ENCODE measurements at places on chromosomes 6 and 20.

GRCh38 chr6:26284537-26285142, 80.4 kb upstream of the BTN3A2 start:
- peak; percentile 29 for DNase-seq

GRCh38 chr20:24149881-24150307, 161.3 kb upstream of the GGTLC1 start:
- no peak for DNase-seq

DNA sequence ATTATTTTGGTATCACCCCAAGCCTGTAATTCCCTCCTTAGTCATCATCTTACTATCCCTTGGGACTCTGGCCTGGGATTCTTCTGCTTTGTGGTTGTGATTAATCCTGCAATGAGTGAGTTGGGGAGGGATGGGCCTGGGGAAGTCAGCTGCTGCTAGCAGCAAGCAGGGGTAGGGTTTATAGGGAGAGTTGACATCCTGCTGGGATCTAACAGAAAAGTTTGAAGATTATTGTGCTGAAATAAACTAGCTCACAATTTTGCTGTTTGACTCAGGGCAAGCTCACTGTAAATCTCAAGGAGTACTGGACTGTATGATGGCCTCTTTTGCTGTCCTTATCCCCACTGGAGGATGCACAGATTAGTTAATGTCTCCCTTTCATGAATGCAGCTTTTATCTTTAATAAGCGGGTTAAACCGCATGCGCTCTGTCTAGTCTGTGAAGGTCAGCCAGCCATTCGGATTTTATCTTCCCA, 83.4 kb downstream of the JARID2 start:
- DNase-seq: no peak

GRCh38 chr6:53673162-53673727, 7.7 kb upstream of the KLHL31 start:
- DNase-seq: no peak

GRCh38 chr6:168129292-168130167, 50.5 kb upstream of the FRMD1 start:
- no peak for DNase-seq

DNA sequence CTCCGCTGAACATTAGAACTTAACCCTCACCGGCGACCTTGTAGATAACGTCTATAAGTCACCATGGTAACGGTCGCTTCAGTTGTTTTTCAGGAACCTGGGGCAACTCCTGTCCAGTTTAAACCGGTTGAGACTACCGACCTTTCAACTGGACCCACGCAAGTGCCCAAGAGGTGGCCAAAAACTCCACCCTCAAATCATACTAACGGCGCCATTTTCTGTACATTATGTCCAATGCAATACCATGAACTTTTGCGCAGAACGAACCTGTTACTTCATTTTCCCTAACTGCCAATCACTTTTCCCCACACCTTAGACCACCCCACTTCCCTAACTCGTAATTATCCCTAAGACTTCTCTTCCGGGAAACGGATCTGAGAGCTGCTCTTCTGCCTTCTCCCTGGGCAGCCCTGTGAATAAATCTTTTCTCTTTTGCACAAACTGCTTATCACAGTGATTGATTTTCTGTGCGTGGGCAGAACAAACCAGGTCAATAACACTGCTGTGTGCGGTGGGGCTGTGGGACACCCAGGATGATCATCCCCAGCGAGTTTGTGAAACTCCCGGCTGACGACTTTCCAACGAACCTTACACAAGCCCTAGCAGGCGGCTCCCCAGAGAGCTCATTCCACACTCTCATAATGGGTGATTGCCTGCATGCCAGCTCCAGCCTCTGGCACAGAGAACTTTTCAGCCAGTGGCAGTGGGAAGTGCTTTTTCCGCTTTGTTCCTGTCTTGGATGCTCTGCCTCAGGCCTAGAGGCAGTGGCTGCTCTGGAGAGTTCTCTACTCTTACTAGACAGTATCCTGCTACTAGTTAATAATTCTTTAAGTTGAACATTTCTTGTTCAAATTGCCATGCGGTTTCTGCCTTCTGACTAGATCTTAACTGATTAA, 28.6 kb downstream of the GPX5 start:
- DNase-seq: no peak

GRCh38 chr6:138588805-138589434, 89.6 kb upstream of the NHSL1 start:
- DNase-seq: no peak

GRCh38 chr6:154170106-154170505, 131.1 kb downstream of the OPRM1 start:
- DNase-seq: no peak

GRCh38 chr6:141726248-141726647, 406.5 kb upstream of the GJE1 start:
- DNase-seq: no peak

DNA sequence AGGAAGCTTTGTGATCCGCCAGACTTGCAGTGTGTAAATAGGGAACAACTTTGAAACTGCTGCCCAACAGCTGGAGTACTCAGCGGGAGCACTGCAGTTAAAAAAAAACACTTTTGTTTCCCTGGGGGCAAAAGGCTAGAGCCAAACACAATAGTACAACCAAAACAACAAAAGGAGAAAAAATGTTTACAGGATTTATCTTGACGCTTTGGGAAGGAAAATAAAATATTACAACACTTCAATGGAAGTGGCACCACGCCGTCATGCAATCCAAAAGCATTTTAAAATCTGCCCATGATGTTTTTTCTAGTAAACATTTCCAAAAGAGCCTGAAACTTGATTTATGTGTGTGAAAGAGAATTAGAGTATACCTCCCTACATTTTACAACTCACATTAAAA, 26.0 kb downstream of the PTPRK start:
- DNase-seq: no peak

DNA sequence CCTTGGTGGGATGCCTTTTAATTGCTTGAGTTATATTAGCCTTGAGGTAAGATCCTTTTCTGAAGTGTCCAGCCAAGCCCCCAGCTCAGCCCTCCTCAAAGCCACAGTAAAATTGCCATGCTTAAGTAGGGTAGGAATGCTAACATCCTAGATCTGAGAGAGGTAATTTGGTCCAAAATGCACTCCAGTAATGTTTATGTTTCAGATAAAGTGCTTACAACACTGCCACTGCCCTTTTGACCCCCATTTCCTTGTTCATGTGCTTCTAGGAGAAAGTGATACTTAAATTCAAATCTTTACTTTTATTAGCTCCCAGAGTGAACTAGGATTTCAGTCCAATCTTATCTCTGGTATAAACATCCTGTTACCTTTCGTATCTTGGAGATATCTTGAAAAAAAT, 318.0 kb downstream of the BMP2 start:
- DNase-seq: no peak

GRCh38 chr20:32037929-32038328, 14.1 kb upstream of the HCK start:
- DNase-seq: no peak

DNA sequence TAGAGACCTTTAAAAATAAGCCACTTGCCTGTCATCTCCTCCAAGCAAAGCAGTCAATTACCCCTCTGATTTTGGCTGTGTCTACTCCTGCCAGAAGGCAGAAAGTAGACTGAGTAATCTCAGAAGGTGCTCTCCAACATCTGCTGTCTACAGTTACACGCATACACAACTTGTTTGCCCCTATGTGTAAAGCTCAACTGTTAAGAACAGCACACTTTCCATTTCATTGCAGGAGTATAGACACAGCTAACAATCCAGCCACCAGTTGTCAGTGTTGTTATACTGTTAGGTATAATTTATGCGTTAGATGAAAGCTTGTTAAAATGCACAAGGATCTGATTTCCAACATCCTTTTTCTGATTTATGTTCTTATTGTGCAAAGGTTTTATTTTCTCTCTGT, 88.2 kb downstream of the SAMD3 start:
- no peak for DNase-seq

GRCh38 chr20:57030611-57031600, 235.5 kb downstream of the BMP7 start:
- DNase-seq: no peak

DNA sequence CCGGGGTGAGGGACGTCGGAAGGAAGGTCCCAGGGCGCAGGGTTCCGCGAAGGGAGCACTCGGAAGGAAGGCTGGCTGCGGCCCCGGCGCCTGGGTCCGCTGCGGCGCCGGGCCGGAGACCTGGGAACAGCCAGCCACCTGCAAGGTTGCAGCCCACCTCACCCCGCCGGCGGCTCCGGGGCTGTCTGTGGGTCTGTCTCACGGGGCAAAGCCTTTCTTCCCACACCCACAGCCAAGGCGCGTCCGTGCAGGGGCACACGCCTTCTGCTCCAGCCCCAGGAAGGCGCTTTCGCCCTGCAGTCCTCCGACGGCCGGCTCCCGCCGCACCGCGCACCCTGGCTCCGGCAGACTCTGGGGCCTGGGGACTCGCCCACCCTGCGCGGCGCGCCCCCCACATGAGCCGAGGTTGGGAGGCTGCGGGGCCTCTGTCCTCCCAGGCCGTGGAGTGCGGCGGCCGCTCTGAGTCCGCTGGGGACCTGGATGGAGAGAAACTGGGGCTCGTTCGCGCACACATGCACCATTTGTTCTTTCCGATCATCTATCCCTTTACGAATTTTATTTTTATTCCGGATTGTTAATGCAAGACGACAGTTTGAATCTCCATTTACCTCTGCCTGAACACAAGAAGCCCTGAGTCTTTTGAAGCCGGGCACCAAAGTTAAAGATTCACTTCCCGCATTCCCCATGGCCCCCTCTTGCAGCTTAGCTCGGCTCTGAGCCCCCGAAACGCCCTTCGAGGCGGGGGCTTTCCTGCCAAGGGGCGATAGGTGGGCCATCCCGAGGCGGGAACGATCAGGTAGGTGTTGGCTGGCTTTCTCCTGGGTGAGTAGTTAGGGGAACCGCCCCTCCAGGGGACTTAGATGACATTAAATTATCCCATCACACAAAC, 4.5 kb upstream of the FOXC1 start:
- DNase-seq: no peak

DNA sequence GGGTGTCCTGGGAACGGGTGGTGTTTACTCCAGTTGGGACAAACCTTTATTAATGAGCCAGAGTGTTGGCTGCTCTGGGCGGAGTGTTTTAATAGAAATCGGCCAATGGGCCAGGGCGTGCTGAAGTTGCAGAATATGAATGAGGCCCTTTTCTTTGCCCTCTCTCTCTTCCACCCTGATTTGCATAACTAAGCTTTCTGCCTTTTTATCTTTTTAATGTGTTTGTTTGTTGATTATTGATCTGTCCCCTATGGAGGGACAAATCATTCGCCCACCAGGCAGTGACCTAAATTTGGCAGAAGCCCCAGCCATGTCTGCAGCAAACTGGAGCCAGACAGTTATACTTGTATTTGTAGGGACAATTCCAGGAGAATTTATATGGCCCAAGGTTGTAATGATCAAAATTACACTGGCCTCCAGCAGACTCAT, 420.9 kb downstream of the PREX1 start:
- no peak for DNase-seq

DNA sequence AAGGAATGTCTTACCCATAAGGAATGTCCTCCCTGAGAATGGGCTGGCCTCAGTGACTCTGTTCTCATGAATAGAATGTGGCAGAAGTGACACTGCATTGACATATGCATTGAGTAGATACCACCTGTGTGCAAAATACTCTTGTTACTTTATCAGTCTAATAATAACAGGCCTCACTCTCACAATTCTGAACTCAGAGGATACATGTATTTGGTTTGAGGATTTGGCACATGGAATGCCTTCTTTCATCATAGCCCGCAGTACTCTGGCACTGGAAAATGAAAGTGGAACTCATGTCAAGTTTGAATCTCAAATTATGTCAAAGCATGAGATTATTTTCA, 52.9 kb upstream of the PLCB4 start:
- no peak for DNase-seq

DNA sequence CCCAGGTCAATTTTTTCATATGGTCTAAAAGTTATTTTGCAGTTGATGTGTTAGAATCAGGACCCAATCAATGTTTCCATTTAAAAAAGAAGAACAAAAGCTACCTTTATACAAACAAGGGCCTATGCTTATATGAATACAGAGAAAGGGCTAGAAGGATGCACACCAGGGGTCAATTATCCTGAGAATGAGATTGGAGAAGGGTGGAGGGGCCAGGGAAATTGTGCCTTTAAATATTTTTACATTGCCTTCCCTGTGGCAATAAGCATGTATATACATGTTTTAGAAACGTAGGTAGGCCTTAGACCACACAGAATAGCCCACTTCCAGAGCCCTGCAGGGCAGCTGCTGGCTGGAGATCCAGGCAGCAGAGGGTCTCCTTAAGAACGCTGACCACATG, 12.7 kb downstream of the EXOC2 start:
- DNase-seq: no peak

- no peak for DNase-seq
These were observed 857.6 kb upstream of the SLC35B3 start for GRCh38 chr6:9292975-9293374.

GRCh38 chr6:26105109-26105730, 18.0 kb downstream of the HFE start:
- no peak for DNase-seq

- DNase-seq: no peak
These were observed 288.0 kb downstream of the BMP7 start for GRCh38 chr20:56978475-56978874.

DNA sequence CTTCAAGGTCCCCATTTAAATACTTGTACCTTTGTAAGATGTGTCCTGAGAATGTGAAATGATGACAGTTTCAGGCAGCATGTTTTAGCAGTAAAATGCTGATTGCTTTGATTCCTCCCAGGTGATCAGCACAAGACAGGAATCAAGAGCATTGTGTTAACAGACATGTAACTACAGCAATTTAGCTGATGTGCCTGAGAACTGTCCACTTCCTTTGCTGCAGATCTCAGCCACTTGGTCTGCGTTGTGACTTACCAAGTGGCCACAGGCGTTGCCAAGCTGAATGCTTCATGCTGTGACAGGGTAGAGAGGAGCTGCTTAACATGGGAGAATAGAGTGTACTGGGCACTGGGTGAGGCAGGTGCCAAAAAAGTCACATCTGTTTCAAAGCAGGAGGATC, 767.0 kb upstream of the POU3F2 start:
- DNase-seq: no peak

GRCh38 chr6:127793396-127793795, 107.5 kb downstream of the THEMIS start:
- DNase-seq: no peak

DNA sequence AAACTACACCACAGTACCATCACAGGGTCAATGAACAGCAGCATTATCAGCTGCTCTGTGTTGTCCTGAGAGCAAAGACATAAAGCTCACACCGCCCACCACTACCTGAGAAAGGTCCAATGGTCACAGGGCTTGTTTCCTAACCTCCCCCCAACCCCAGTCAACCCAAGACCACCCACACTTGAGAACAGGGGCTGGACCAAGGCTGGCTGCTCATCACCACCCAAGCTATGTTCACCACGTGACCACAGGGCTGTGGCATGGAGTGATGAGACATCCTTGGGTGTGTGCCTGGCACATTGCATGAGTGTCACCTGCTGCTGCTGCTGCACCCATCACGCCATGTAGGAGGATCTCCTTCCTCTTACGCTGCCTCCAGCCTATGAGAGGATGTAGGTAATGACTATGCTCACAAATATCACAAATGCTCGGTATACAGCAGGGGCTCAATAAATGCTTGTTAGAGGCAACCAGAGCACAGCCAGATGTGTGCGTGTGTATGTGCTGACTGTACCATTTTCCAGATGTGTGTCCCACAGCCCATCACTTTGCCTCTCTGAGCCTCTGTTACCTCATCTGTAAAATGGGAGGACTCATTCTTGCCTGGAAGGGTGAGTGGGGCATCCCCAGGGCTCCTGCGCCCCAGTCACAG, 23.3 kb upstream of the SIRPA start:
- DNase-seq: no peak

- no peak for DNase-seq
These were observed 31.1 kb downstream of the ABT1 start for GRCh38 chr6:26627843-26628242.

GRCh38 chr6:157976345-157977175, 5.1 kb upstream of the SYNJ2 start:
- DNase-seq: no peak

- no peak for DNase-seq
These were observed 1065.9 kb upstream of the CITED2 start for GRCh38 chr6:140440223-140440835.
